Fibroblast of lung (primary cell): ENCODE measurements at places on chromosomes 4 and X. TPM values are rescaled to one million over a fixed set of nuclear protein-coding genes. Genes with fewer than 3 reads are reported as not detected.

FGB gene
- total RNA-seq: not detected in 2 replicates

RPA4 gene
- total RNA-seq: 0.77 and 1.2 TPM in 2 replicates

MAPK10 gene
- 8.0 and 20.0 TPM in 2 replicates for total RNA-seq

CAPN6 gene
- under 0.01 TPM in 1 of 2 replicates, not detected in the other for total RNA-seq

RPL36A gene
- total RNA-seq: 305 and 521 TPM in 2 replicates

SPINK2 gene
- not detected in 2 replicates for total RNA-seq

FATE1 gene
- total RNA-seq: not detected in 2 replicates

PNMA6E gene
- total RNA-seq: not detected in 2 replicates
